ENCODE measurements at places on chromosomes 2 and 18. TPM values are rescaled to one million over a fixed set of nuclear protein-coding genes. Genes with fewer than 3 reads are reported as not detected.

The CAPN13 gene
- 2.5 TPM for total RNA-seq

The MEP1B gene
- not detected for total RNA-seq

The KCNG2 gene
- total RNA-seq: 1.9 TPM

The ABCG8 gene
- 0.27 TPM for total RNA-seq

The SNED1 gene
- 16.0 TPM for total RNA-seq

The VWA3B gene
- not detected for total RNA-seq

The RAX gene
- total RNA-seq: 111 TPM

The MTCL1 gene
- total RNA-seq: 26.9 TPM

The IL36B gene
- not detected for total RNA-seq

The MCM6 gene
- 28.8 TPM for total RNA-seq

The FOXI3 gene
- 7.1 TPM for total RNA-seq

The CDH2 gene
- total RNA-seq: 225 TPM

The TFPI gene
- 41.9 TPM for total RNA-seq

The OTOS gene
- total RNA-seq: not detected

The FSHR gene
- total RNA-seq: not detected

The SLC4A3 gene
- total RNA-seq: 9.8 TPM

The IL18RAP gene
- total RNA-seq: 0.33 TPM

All from camera-type eye (tissue), 1 donor.